Dermis microvascular lymphatic vessel endothelial cell (primary cell): ENCODE measurements at places on chromosomes 11 and 22. TPM values are rescaled to one million over a fixed set of nuclear protein-coding genes. Genes with fewer than 3 reads are reported as not detected.

GRCh38 chr11:46675288-46675851 is 25.0 kb downstream of the ARHGAP1 start:
- DNase-seq = no peak

Gene CRYAB
- 0.13 TPM in 2 replicates for total RNA-seq

- no peak for DNase-seq
Observed at GRCh38 chr11:57331720-57332119, 4.0 kb downstream of the SSRP1 start.

Gene IGF2
- 1.9 and 22.0 TPM in 2 replicates for total RNA-seq

DNA sequence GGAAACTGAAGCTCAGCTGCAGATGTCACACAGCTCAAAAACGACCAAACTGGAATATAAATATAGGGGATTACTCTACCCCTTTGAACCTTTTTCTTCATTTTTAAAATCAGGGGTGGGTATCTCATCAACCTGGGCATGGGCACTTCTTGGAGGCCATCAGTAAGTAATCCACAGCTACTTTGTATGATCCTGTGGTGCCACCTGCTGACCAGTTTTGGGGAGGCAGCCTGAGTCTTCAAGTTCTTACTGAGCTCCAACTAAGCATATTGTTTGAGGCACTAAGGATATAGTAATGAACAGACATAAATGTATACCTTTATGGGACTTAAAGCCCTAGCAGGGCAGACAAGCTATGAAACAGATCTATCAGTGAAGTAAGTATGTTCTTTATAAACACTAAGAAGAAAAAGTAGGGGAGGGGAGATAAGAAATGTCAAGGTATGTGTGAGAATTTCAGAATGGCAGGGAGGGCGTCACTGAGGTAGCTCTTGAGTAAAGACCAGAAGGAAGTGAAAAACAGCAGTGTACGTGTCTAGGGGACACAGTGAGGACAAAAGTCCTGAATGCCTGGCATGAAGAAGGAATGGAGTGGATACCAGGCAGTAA is 18.4 kb downstream of the TUB start:
- peak; percentile 56 for DNase-seq

Gene E2F8
- 0.76 and 0.90 TPM in 2 replicates for total RNA-seq

GRCh38 chr22:42808521-42808920 is 48.6 kb downstream of the ARFGAP3 start:
- no peak for DNase-seq

DNA sequence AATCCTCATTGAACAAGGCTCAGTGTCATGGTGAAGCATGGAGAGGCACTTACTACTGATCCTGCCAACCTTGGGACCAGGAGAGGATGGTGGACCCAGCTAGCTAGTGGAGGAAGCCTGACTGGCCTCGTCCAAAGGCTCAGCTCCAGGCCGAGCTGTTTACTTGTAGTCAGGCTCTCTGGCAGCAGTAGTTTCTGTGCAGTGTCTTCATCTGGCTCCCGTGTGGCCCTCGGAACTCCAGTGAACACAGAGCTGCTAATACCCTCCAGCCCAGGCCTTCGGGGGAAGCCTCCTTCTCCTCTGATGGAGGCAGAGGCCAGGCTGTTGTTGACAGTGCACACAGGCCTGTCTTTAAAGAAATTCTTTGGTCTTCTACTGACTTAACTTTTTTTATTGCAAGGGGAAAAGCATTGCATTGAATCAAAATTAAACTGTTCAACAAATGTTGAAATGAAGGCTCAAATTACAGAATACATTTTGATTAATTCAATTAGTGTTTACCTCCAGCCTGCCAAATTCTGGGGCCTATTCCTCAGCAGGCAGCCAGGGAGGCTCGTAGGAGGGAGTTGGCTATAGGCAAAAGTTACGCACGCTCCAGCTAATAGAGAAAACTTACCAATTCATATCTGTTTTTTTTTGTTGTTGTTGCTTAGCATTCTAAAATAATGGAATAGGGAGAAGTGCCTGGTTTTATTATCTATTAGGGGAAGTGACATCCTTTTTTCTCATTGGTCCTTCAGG is 18.8 kb downstream of the PPFIBP2 start:
- no peak for DNase-seq

DNA sequence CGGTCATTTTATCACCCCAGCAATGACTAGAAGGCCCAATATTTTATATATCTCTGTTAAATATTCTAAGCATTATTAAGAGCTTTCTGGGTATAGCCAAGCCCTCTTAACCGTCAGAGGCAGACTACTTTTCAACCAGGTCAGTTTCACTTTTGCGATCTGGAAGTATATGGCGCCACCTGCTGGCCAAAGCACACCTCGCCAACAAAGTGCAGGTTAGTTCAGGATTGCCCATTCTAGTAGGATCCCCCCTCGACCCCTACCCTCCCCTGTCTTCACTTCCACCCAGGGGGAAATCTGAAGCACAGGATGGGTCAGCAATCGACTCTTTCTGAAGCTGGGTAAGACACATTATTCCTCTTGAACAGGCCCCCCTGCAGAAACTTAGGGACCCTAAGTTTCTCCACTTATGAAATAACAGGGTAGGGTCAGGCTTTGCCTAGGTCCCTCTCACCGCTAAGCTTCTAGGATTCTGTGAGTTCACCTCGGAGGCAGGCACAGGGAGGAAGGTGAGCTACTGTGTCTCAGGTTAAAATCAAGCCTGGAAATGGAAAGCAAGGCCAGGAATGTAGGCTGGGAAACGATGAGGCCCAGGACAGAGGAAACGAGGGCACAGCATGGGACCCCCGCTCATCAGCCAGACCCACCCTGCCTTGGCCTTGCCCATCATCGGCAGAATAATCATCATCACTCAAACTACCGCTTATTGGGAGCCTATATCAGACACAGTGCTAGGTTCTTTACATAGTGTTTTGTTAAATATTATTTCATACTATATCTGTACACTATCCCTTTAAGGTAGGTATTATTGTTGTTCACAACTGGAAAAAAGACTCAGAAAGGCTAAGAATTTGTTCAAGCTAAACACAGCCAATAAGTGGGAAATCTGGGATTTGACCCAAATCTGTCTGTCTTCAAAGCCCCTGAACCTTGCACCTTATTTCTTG is 35.6 kb downstream of the KCNJ1 start:
- DNase-seq = peak; percentile 81

Gene PNPLA5
- not detected in 2 replicates for total RNA-seq

DNA sequence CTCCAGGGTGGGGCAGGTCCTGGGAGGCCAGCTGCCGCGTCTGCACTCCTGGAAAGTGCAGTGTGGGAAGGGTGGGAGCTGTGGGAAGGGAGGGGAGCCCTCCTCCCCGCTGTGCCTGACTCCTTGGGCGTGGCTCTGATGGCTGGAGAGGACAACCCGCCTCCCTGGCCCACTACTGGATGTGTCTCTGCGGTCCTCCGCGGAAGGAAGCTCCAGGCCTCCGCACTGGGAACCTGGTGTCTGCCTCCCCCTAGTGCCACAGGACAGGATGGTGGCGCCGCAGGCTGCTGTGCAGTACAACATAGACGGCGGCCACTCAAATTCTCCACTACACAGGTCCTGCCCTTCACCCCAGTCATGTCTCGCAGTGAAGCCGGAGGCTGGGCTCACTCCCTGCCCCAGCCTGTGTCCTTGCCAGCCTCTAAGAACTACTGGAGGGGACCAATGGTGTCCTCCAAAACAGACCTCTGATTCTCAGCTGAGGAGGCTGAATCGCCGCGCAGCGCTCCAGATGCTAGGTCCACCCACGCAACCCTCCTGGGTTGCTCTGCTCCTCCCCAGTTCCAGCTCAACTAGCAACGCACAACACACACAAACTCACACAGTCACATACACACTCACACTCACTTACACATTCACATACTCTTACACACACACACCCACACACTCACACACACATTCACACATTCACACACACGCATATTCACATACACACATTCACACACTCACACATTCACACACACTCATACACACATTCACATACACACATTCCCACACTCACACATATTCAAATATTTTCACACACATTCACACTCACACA is 12.4 kb upstream of the DSCAML1 start:
- no peak for DNase-seq

Gene MPEG1
- not detected in 2 replicates for total RNA-seq

- no peak for DNase-seq
Observed at GRCh38 chr22:50505276-50505775, 2.2 kb downstream of the LMF2 start.

Gene CCDC89
- not detected in 2 replicates for total RNA-seq

GRCh38 chr11:47325271-47326041 is 27.0 kb downstream of the MYBPC3 start:
- DNase-seq = no peak

DNA sequence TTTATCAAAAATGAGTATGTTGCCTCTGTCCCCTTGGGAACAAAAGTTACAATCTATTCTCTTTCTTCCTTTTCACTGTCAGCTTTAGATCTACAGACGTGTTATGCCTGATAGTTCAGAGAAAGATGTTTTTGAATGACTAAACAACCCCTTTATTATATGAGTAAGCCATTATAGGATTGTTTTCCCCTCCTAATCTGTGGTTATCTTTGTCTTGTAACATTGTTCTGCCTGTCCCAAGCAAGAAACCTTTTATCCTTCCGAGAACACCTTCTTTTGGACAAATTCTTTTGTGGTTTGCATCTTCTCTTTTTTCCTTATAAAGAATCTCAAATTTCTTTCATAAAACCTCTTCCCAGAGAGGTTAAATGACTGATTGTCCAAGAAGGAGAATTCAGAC is 208.4 kb downstream of the DDX10 start:
- no peak for DNase-seq

GRCh38 chr11:133175103-133175502 is 357.2 kb downstream of the OPCML start:
- DNase-seq = no peak

Gene MMP8
- not detected in 2 replicates for total RNA-seq
